MM.1S (cell line): ENCODE measurements at places on chromosomes 5 and 9.

- peak; percentile 83 for DNase-seq
These were observed 2.9 kb downstream of the NR4A3 start for GRCh38 chr9:99824378-99825171.

GRCh38 chr5:15026011-15026893 lies 154.7 kb upstream of the ANKH start:
- DNase-seq, result no peak

- no peak for DNase-seq
These were observed 65.7 kb upstream of the SYK start for GRCh38 chr9:90735952-90736351.

GRCh38 chr9:93955111-93955980 lies at the start of gene BARX1:
BARX1 (minus strand) TSS chr9:93955355; CDS start chr9:93955146, 209 bp downstream.
- DNase-seq, result no peak

- peak; percentile 90 for DNase-seq
These were observed 138.4 kb downstream of the GADD45G start for GRCh38 chr9:89743216-89743572.

DNA sequence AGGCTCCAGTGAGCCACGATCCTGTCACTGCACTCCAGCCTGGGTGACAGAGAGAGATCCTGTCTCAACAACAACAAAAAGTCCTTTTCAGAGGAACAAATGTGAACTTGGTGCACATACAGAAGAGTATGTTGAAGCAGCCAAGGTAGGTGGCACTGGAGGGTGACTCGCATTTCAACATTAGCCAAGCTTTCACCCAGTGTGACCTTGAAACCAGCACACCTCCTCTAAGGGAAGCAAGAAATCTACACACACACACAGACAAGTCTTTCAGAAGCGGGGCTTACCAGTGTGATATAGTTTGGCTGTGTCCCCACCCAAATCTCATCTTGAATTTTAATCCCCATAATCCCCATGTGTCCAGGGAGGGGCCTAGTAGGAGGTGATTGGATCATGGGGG lies 225.2 kb downstream of the SEMA5A start:
- no peak for DNase-seq

DNA sequence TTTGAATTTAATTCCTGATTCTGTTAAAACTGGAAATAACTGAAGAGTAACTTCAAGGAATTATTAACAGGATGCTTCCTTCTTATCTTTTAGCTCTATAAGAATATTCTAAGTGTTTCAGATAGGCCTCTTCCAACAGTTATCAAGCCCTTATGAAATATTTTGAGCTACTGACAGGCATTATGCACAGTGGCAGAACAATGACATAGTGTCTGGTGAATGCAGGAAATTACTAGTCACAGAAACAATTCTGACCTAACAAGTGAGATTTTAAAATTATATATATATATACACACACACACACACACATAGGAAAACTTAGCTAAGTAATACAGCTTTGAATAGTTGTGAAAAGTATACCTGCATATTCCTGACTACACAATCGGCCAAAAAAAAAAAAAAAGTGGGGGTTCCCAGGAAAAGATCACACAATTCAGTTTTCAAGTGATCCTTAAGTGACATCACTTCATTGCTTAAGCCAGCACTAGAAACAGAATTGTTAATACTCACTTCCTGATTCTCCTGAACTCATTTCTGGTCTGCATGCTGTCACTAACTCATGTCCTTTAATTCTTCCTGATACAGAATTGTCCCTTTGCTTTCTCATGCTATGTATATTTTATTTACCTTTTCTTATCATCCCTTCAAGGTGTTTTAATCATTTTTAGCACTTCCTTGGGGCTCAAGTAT lies 77.3 kb downstream of the SLC25A46 start:
- DNase-seq, result no peak

- DNase-seq, result no peak
These were observed 13.4 kb downstream of the SLC28A3 start for GRCh38 chr9:84327184-84327583.

- DNase-seq, result peak; percentile 50
These were observed 781 bp downstream of the FOXD1 start for GRCh38 chr5:73447530-73448462.

GRCh38 chr5:17302604-17303003 lies 85.2 kb downstream of the BASP1 start:
- DNase-seq, result no peak

DNA sequence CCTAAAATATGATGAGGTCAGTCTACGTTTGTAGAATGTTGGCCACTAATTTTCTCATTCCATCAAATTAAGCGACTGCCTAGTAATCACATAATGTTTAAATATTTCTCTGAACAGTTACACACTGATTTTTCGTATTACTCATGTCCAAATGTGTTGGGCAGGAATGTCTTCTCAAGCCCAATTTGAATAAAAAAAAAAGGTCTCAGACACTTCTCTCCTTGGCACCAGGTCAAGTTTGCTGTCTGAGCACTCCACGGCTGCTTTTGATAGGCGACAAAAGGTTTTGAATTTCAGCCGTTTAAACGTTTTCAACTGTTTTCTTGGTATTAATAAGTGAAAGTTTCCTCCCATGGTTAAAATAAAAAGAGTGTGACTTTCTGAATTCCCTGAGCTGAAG lies 542.1 kb downstream of the IRX1 start:
- no peak for DNase-seq

DNA sequence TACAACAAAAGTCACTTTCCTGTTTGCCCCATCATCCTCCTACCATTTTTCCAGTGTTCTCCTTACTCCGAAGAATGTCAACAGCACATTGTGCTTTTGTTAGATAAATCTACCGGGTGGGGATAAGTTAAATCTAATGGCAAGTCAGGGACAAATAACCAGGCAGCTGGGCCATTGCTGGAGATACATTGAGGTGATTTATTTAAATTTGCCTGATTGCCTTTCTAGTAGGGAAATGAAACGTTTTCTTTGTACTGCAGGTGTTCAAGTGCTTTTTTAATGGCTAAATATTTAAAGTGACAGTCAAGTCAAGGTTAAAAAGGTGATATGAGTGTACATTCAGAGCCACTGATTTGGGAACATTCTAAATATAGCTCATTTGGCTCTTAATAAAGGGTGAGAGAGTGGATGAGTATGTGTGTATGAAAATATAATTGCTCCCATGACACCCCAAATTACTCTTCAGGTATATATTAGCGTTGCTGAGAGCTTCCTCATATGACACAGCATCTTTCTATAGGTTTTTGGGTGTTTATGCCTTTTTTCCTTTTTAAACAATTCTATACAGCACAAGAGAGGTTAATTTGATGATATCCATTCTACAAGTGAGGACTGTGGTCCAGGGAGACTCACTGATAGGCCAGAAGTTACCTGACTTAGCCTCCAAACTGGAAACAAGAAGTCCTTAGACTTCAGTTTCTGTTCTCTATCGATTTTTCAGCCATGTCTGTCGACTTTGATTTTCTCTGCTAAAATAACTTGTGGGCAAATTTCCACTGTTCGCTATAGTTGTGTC lies 51.9 kb downstream of the DMRT2 start:
- peak; percentile 19 for DNase-seq

DNA sequence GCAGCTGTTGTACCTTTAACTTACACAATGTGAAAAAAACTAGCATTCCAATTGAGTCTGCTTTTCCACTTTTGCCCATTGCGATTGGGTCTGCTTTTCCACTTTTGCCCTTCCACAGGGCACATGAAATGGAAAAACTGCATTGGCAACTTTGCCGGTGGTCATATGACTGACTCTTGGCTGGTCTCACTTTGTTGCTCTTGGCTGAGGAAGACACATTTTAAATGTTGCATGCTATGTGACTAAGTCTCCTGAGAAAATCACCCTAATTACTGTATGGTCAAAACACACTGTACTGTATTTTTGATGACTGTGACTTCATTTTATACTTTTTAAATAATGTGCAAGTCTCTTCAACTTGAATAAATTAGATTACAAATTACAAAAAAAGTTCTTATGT lies 1.6 kb upstream of the OXCT1 start:
- no peak for DNase-seq

GRCh38 chr5:37662789-37663485 lies 176.9 kb downstream of the GDNF start:
- DNase-seq, result no peak

GRCh38 chr5:6718161-6718681 lies 5.0 kb downstream of the TENT4A start:
- no peak for DNase-seq

- DNase-seq, result no peak
These were observed 22.3 kb downstream of the RORB start for GRCh38 chr9:74519419-74519818.

DNA sequence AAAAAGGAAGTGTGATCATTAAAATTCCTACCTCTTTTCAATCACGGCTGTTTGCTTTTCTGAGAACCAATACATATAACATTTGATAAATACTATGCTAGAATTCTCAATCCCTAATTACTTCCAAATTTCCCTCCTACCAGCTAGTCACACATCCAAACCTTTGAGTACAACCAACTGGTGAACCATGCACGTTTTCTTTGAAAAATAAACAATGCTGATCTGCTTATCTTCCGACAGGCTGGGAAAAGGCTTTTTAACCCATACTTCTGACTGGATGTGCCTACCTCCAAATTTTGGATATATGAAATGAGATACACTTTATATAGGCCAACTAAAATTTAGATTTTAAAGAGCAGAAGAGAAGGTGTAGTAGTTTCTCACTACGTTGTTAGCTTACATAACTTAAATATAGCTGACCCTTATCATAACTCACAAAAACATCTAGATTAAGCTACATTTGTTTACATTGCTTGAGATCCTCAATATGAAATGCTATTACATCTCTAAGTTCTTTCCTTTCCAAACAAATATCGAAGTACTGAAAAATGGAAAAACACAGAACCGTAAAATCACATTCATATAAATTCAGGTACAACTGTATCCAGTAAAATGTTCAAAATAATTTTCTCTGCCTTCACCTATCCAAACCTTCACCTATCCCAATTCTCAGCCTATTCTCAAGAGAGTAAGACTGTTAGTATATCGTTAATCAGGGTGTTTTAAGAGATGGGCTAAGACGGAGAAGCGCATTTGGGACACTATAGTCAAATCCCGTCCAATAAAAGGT lies 2.1 kb downstream of the NR3C1 start:
- peak; percentile 15 for DNase-seq

- DNase-seq, result no peak
These were observed 4.8 kb downstream of the DENND1A start for GRCh38 chr9:123925161-123925560.
